ENCODE measurements at places on chromosomes 3 and 15.

DNA sequence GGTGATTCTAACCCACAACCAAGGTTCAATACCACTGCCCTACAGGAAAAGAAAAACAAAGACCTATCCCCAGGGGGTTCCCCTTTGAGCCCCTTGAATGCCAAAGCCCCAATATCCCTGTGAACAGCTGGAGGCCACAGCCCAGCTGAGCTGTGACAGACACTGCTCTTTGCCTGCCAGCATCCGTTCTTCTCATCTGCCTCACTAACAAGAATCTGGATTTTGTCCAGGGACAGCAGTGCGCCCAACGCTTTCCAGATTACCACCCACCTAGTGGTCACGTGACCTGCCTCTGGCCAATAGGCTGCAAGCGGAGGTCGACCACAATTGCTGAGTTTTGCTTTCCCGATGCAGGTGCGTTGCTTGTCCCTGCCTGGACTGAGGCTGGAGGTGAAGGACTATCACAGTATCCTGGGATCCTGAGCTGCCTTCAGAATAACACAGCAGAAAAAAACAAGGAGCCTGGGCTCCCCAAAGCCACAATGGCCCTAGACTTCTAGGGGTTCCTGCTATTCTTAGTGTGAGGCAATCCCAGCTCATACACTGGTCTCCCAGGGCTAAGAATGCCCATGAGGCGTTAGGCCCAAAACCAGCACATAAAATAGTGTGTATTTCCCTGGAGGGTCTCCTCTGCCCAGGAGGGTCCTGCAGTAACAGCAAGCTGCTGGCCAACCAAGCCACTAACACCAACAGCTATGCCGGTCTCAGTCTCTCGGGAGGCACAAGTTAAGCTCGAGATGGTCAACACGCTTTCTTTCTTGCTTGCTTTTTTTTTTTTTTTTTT lies 13.8 kb downstream of the BDH1 start:
- no peak for DNase-seq

- DNase-seq: no peak
Observed at GRCh38 chr3:8482960-8483665, 18.5 kb upstream of the LMCD1 start.

DNA sequence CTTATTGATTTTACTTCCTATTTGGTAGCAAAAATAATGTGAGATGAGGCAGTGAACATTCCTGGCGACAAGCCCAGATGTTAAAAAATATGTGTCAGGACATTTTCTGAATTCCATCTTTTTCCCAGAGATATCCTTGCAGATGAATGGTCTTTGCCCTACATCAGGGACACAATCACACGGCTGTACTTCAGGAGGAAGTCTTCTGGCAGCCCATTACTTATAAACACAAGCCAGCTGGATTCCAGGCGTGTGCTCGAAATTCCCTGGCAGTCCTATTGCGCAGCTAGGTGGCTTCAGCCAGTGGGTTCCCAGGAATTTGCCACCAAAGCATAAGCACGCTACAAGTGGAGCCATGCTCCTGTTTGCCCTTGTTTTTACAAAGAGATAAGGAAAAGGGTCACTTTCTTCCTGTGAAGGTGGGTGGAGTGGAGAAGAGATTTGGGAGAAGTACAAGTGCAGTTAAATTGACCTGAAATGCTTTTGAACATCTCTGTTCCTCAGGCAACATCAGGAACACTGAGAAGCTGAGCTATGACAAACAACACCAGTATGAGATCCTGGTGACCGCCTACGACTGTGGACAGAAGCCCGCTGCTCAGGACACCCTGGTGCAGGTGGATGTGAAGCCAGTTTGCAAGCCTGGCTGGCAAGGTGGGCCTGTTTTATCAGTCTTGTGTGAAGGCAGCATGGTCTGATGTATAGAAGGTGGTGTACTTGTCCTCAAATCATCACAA lies 257.1 kb upstream of the TRIM42 start:
- DNase-seq: no peak

DNA sequence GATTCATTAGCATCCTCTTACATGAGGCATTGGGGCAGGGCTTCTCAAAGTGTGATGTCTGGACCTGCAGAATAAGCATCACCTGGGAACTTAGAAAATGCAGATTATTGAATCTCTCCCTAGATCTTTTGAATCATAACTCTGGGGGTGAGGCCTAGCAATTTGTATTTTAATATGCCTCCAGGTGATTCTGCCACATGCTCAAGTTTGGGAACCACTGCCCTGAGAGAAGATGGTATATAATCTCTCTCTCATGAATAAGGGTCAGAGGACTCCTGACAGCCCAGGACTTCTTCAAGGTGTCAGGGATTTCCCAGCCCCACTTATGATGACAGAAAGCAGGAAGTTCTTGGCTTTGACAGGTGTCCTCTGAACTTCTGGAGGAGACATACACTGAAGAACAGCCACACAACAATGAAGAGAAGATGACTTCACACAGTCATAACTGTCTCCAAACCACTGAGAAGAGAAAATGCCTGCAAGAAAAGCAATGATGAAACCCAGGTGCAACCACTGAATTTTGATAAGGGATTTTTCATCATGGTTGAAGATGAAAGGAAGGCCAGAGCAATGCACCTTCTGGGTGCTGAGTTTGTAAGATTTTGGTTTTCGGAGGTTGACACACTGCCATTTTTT lies 211.9 kb upstream of the MRPL3 start:
- DNase-seq: no peak

DNA sequence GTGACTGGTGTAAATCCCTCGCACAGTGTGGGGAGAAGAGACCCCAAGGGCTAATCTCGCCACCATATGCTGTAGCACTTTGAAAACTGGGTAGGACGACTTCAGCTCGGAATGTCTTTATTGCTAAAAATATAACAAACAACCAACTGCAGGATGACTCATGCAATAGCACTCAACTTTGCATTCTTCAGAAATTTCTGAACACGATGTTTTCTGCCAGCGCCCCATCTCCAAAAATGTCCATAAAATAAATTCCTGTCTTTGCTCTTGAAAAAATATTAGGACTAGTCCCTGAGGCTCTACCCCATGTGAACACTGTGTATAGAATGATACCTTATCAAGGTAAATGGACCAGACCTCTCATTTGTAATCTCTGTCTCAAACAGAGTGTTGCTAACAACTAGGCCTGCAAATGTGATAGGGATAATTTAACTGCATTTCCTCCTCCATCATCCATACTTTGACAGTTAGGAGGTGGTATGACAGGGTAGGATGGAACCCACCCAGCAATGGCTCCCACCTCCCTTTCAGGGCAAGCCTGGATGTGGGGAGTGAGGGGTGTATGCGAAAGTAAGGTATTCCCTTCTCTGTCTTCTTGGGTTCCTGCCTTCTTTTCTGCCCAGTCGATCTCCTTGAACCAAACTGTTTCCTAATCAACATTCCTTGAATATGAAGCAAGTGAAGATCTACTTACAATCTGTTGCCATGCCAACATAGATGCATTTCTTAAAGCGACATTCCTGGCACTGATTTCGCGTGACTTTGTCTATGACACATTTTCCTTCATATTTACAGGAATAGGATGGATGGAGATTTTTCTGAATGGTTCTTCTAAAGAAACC lies 201.1 kb downstream of the NR1D2 start:
- DNase-seq: no peak

- no peak for DNase-seq
Observed at GRCh38 chr15:77866186-77866585, 211.3 kb downstream of the TBC1D2B start.

- no peak for DNase-seq
Observed at GRCh38 chr3:171972871-171973348, 66.5 kb upstream of the FNDC3B start.

DNA sequence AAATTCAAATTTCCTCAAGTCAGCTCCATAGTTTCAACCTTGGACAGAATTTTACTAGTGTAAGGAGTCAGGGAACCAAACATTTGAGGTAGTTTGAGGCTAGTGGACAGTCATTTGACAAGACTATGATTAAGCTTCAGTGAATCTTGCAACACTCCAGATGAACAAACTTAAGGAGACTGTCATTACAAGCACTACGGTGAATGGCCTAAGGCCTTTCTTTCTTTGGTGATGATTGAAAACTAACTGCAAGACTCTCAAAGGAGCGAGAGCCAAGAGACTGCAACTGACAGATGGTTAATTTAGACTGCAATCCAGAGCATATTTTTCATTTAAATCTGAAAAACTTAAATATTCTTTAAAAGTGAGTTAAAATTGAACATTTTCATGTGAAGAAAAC lies 272.3 kb upstream of the NECTIN3 start:
- DNase-seq: no peak

DNA sequence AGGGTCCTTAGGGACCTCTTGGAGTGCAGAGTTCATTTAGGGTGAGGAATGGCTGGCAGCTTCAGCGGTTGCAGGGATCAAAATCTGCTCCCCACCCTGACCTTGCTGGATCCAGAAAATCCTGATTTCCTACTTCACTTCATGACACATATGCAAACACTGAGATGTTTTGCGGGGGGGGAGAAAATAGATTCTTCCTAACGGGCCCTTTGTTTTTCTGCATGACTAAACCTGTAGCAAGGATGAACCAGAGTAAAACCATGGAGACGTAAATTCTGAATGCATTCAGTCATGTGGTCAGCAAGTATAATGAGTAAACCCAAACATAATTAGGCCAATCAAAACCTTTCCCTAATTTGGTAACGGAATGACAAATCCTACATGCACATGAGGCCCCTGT lies 20.0 kb upstream of the RBP1 start:
- DNase-seq: no peak

DNA sequence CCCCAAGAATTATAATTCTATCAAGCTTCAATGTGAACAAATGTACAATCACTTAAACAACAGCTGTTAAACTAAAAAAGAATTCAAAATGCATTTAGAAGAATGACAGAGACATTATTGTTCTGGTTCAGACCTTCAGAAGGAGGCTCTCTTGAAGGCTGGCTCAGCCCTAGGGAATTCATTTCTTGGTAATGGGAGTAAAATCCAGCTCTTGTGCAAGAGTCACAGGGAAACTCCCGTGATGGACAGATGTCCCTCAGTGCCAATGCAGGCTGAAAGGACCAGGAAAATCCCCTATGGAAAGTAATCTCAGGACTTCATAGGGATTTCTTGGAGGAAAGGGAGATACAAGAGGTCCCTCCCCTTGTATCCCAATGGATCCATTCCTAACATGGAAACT lies 149.9 kb upstream of the STT3B start:
- no peak for DNase-seq

- DNase-seq: no peak
Observed at GRCh38 chr15:84034578-84035398, 200.8 kb upstream of the GOLGA6L4 start.

DNA sequence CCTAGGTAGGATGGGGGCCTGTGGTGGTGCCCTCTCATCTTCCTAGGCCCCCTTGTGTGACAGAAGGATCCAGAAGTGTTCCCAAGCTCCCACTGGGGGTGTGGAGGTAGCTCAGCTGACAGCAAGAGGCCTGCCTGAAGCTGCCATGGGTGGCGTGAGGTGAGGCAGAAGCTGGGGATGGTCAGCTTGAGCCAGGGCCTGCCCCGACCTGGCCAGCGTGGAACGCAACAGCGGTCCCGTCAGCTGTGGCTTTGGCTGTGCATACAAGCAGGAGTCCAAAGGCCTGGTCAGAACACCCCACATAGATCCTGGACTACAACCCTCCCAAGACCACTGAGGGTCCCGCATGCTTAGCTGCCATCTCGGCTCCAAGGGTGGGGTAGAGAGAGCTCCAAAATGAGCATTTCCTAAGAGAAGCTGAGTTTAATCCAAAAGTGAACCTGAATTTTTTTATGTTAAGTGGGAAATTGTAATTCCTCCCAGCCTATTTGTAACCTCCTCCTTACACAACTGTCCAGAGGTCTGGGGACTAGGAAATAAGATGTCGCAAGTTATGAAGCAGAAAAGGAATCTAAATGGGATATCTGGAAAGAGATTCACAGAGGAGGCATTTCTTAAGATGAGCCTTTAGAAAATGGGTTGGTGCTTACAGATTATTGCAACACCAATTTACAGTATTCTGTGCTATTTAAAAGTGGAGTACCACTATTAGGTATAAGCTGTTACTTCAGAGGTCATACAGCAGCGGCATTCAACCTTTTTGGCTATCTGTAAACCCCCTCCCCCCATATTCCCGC lies 9.9 kb upstream of the PLA2G4D start:
- DNase-seq: no peak

DNA sequence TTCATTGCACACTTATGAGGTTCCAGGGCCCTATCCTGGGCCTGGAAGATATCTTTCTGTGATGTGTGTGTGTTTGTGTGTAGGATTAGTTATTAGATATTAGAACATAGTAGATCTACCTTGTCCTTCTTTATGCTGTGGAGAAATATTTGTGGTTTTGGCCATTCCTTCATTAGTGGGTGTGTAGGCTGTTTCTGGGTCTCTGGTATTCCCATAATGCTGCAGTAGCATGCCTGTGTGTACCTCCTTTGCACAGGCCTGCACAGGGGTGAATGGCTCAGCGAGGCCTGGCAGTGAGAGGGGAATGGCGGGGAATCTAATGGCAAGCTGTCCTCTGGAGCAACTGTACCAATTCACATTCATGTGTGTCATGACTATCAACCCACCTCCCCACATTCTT lies 125.8 kb upstream of the MRPS22 start:
- no peak for DNase-seq

GRCh38 chr3:117035745-117036144 lies 326.2 kb downstream of the TUSC7 start:
- peak; percentile 51 for DNase-seq

DNA sequence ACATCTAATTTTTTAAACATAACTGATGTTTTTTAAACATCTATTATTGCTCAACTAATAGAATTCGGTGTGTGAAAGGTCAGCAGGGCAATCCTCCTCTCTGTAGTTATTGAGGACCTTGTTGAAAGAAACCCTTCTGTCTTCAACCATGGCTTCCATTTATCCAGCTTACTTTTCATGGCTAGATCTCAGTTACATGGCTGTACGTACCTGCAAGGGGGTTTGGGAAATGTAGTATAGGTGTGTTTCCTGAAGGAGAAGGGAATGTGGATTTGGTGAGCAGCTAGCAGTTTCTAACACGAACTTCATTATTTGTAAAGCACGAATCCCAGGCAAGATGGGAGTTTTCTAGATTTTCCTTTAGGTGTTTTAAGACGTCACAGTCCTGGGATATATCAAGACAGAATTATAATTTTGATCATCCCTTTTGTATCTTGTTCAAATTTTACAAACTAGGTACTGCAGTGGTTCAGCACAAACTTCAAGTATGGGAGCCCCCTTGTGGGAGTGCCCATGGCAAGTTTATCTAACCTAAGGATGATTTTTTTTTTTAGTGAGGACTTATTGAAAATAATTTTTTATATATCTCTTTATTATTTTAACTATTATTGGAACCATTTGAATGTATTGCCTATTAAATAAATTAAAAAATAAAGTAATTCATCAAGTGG lies 41.6 kb downstream of the FBXL2 start:
- no peak for DNase-seq

Data from inflammatory macrophage (primary cell).